ENCODE measurements at places on chromosomes 12 and 14.

- DNase-seq: no peak
These were observed 34.5 kb downstream of the TM7SF3 start for GRCh38 chr12:26979733-26980132.

DNA sequence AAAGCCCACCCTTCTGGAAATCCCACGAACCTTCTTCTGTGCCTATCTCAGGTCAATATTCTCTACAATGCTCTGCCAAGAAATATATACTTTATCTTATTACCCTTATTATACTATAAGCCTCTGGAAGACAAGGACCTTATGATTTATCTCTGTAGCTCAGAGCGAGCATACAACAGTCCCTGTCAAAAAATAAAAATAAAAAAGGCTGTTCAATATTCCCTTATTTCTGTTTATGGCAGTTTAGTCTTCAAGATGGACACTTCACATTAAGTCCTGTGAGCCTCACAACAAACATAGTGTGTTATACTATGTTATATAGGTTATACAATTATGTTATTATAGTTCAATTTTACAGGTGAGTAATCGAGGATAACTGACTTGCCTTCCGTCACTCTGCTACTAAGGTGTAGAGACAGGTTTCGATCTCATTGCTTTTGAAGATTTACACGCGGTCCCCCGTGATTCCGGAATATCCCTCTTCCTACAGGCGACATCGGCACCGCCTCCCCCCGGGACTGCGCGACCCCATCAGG, 562 bp downstream of the EAPP start:
- DNase-seq: no peak

GRCh38 chr14:52031781-52032180, 37.1 kb downstream of the NID2 start:
- DNase-seq: no peak

- DNase-seq: no peak
These were observed 211.5 kb downstream of the CHST11 start for GRCh38 chr12:104668274-104668718.

GRCh38 chr14:104818714-104819161, 17.8 kb downstream of the ZBTB42 start:
- DNase-seq: no peak

GRCh38 chr12:25788707-25789442, 169.6 kb upstream of the RASSF8 start:
- no peak for DNase-seq

DNA sequence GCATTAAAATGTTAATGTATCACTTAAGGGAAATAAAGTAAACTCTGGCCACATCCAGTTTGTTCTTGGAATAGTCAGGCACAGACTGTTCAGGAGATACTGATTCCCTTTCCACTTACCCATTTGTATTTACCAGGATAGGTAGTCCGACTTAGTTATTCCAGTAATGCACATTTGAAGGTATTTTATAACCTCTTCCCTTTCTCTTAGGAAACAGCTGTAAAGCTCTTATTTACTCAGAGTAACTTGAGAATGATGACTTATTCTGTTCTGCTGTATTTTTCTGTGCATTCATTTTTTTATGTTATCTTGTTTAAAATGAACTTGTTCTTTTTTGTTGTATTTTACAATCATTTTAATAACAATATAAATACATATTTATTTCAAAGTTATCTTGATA, 78.0 kb downstream of the METTL25 start:
- no peak for DNase-seq

DNA sequence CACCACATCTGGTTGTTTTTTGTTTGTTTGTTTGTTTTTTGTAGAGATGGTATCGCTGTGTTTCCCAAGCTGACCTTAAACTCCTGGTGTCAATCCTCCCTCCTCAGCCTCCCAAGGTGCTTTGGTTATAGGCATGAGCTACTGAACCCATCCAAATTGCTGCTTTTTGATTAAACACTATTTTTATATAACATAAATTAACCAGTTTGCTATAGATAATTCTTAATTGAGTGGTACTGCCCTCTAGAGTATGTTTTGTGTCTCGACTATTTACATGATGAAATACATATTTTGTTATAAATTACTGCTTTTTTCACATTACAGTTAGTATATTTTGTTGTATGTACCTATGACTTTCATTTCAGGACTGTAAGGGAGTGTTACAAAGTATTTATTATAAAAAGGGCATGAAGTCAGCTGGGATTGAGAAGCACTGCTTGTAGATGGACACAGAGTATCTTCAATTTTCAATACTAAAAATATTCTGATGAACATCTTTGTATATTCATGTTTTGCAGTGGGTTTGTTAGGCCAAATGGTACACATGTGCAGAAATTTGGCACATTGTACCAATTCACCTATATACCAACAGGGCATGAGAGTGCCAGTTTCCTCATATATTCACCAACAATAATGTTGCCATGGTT, 14.9 kb upstream of the SCAF11 start:
- DNase-seq: no peak

DNA sequence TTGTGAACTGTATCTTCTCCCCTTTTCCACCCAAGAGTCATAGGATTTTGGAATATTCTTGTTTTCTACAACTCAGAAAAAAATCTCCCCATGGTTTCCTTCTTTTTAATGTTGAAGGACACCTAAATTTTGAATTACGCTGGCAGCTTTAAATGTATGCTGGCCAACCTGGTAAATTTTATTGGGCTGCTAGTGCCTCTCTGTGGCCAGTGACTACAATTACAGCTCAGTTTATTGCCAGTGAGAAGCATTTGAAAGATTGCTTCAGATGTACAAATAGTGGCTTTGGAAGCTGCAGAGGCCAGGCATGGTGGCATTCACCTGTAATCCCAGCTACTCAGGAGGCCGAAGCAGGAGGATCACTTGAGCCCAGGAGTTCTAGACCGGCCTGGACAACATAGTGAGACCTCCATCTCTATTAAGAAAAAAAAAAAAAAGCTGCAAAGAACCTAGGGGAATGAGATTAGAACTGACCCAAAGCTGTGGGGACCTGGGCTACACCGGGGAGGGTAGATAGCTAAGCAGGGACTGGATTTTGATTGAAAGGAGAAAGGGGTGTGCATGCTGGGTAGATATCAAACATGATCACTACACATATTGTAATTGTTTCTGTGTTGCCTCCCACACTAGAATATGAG, 7.6 kb upstream of the RAB21 start:
- peak; percentile 40 for DNase-seq

GRCh38 chr14:25400607-25401206, 350.8 kb upstream of the STXBP6 start:
- DNase-seq: peak; percentile 6

DNA sequence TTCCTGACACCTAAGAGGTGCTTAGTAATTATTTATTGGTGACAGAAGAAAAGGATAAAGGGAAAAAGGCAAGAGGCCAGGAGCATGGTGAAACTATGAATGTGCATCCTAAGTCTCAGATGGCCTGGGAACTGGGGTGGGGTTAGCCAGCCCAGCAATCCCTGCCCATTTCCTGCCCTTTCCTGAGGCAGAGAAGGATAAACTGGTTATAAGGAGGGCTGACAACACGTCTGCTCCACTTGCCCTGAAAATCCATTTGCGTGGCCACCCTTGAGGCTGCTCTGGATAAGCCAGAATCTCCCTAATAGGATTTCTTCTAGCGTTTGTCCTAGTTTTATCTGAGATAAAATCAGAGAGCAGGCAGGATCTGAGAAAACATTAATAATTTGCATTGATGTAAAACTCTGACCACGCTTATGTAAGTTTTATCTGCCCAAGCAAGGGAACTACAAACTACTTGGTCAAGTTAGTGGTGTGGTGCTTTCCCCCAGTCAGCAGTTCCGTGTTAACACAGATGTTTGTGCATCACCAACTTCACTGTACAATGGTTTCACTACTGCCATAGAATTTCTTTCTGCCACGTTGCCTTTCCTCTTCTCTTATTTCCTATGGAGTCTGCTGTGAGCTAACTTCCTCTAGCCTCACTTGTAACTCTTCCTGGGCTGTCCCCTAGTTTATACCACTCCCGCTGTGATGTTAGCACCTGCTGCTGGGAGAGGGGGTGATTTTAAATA, 392.7 kb downstream of the RPS29 start:
- no peak for DNase-seq

DNA sequence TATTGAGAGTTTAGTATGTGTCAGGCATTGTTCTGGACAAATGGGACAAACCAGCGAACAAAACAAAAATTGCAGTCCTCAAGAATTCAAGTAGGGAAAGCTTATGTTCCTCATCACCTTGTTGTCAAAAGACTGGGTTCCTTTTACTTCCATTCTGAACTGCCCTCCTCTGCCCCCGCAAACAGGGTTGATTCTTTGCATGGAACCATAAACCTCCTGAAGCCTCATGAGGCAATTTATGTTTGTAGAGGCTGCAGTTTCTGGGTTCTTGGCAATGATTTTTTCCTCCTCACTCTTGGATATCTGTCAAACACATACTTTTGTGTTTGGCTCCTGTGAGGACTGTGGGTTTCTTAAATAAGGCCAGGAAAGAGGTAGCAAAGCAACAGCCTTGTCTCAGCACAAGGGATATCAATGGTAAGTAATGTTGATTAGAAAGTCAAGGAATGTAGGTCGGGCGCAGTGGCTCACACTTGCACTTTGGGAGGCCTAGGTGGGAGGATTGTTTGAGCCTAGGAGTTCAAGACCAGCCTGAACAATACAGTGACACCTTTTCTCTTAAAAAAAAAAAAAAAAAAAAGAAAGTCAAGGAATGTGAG, 13.9 kb downstream of the COPZ1 start:
- DNase-seq: no peak

GRCh38 chr14:96486705-96487104, 15.5 kb upstream of the PAPOLA start:
- DNase-seq: no peak

GRCh38 chr12:128612150-128612850, 211.5 kb downstream of the SLC15A4 start:
- no peak for DNase-seq

- no peak for DNase-seq
These were observed 64.8 kb upstream of the BEGAIN start for GRCh38 chr14:100651999-100652508.

DNA sequence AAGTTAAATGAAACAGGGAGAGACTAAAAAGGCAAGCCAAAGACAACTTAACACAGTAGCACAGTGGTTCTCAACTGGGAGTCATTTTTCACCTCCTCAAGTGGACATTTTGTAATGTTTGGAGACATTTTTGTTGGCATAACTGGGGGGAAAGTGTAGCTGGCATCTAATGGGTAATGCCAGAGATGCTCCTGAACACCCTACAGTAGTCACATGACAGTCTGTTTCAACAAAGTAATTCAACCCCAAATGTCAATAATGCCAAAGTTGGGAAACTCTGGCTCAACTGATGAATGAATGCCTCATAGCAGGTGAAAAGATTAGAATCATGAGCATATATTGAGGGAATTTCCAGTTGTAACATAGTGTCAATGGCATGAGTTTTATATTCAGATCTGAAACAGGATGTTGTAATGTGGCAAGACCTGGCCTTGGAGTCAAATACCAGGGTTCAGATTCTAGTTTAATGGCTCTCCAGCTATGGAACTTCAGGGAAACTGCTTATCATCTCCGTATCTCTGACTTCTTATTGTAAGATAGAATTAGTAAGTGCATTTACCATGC, 2.4 kb upstream of the OR4K5 start:
- DNase-seq: no peak

DNA sequence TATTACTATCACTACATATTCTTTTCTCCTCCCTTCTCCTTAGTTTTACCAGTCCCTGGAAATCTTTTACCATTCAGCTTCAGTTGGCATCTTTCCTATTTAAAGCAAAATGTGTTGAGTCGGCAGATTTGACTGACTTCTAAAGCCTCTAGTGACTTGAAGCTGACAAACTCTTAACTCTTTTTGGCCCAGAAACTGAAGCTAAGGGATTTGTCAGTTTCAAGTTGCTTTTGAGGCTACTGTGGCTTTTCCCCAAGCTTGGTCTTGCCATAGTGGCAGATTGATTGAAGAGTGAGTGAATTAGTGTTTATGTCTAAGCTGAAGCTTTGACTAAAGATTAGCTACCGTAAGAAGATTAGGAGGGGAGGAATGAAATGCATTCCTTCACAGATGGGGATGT, 104.0 kb downstream of the ETNK1 start:
- DNase-seq: no peak

DNA sequence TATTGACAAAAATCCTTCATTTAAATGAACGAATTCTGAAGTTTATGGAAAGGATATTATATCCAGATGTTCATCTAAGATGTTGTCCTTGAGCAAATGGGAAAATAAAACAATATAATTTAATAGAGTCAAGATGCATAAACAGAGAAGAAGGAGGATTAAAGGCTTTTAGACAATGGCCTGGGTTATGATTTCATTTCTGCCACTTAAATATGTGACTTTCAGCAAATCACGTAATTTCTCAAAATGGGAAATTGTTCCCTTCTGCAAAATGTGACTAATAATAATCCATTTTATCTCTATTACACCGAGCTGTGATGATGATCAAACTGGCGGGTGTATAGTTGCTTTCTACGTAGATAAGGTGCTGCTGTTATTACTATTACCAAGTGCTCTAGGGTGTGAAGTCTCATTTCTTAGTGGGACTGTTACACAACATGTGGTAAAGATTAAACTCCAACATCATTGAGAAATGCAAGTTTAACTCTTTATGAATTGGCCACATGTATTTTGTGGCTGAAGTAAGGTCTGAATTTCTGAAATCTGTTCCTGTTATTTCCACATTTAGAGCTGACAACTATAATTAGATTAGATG, 157.0 kb downstream of the MYRFL start:
- DNase-seq: no peak

- no peak for DNase-seq
These were observed 10.9 kb downstream of the BTG1 start for GRCh38 chr12:92134638-92135274.

DNA sequence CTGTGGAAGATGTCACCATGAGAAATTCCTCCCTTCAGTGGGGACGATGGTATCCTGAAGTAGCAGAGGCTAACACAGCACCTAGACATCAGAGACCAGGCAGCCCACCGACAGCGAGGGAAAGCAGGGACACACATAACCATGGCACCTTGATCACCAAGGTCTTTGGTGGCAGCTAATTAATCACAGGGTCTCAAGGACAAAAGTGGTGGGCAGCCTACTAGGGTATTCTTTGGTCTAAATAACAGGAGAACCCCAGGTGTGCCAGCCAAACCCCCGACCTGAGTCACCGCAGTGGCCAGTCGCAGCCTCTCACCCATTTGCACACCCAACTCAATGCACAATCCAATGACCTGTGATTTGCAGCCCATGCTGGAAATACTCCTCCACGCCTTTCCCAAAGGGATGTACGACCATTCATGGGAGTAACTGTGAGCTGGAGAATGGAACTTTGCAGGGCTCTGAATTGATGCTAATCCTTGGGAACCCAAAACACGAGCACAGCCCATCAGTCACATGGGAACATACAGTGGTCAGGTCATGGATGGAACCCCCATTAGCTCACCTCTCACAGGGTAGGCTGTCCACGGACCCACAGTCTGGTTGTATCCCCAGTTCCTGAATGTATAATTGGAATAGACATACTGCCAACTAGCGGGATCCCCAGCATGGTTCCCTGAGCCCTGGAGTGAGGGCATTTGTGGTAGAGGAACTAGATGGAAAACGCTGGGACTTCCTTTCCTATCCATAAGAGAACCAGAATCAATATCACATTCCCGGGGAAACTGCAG, 58.7 kb upstream of the C14orf180 start:
- DNase-seq: no peak

- DNase-seq: no peak
These were observed 4.1 kb downstream of the SLC10A1 start for GRCh38 chr14:69792887-69793421.

GRCh38 chr12:120689397-120690082, 2.6 kb downstream of the MLEC start:
- no peak for DNase-seq
